ENCODE measurements at places on chromosomes 7 and 10.

DNA sequence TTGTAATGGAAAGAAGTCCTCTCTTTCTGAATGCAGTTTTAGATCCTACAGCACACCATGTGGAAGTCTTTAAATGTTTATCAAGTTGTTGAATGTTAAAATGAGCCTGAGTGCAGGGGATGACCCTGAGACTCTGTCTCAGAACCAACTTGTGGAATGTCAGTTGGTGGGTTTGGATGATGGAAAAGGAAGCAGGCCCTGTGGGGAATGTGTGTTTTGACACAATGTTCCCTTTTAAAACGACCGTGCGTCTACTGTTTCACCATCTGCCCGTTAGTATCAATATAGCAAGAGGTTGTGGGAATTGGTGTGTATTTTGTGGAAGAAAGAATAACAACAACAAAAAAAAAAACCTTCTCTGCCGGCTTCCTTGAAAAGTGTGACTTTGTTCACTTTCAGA, 8.3 kb downstream of the DYNC1I1 start:
- no peak for DNase-seq

DNA sequence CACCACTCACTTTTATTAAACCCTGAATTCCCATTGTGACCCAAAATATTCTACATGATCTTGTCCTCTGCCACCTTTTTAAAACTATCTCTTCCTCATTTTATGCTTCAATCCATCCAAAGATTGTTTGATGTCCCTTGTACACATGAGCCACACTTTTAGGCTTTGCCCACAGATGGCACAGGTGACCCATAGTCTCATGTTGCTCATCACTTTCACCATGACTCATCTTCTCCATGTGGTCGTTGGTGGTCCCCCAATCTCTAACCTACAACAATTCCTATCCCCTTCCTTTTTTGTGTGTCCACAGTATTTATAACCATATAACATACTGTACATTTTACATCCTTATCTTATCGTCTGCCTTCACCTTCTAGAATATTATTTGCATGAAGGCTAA, 271.5 kb upstream of the ZWINT start:
- no peak for DNase-seq

GRCh38 chr10:47095211-47095610, 184.0 kb downstream of the PTPN20 start:
- DNase-seq, result no peak

- DNase-seq, result no peak
Measured at GRCh38 chr7:35967366-35968139, 166.7 kb downstream of the SEPTIN7 start.

GRCh38 chr7:147878912-147879661, 711.5 kb upstream of the C7orf33 start:
- DNase-seq, result peak; percentile 71

DNA sequence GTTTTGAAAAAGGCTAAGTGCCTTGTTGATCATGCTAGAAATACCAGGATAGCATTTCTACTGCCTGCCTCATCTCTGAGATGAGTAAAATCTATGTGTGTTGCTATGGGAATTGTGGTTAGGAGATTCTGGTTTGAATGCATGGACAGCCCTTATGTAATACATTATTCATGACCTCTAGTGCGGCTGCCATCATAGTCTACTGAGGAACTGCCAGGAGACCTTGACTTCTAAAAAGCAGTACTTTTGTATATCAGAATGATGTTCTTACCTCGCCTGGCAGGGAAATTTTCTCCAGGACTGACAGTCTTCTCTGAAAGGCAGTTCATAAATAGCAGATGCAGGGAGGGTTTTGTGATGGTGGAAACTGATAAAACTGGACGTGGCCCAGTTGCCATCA, 248.5 kb downstream of the NSUN6 start:
- DNase-seq, result no peak

All from Ammon's horn (tissue), 1 donor.